ENCODE measurements at places on chromosomes 3 and 15.

GRCh38 chr3:170726976-170727661 is 141.2 kb upstream of the SLC7A14 start:
- DNase-seq: no peak

GRCh38 chr3:51792206-51792605 is 13.2 kb upstream of the IQCF6 start:
- DNase-seq: no peak

GRCh38 chr3:3825035-3825434 is 25.8 kb downstream of the LRRN1 start:
- no peak for DNase-seq

DNA sequence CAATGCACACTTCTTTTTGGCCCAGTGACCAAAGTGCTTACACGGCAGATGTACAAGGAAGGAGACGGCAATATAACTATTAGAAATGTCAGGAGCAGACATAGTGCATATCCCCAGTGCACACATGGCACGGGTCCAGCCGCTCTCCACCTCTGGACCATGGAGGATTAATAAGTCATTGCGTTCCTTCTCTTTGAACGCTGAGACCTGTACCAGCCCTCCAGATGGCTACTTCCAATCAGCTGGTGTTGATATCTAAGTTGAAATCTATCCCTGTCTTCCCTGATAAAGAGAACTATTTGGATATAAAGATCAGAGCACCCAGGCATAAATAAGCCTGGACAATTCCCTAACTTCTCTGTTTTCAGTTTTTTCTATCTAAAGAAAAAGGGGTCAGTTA is 212.5 kb downstream of the CADPS start:
- DNase-seq: no peak

GRCh38 chr3:9246189-9246588 is 3.3 kb downstream of the SRGAP3 start:
- no peak for DNase-seq

DNA sequence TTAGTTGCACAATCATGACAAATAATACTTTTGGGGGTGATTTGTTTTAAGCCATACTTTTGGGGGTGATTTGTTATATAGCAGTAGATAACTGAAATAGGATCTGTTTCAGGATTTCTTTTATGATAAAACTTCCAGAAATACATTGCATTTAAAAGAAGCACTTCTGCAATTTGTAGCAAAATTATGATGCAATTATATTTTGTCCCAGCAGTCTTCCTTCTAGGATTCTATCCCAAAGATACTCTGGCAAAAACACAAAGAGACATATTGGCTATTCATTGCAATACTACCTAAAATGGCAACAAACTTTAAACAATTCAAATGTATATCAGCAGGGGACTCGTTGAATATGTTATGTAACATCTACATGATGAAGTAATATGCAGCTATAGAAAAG is 78.9 kb upstream of the ANKRD28 start:
- no peak for DNase-seq

- DNase-seq: no peak
Observed at GRCh38 chr3:38017445-38018295, 11.8 kb downstream of the PLCD1 start.

- DNase-seq: no peak
Observed at GRCh38 chr3:178170698-178171535, 365.3 kb upstream of the KCNMB2 start.

DNA sequence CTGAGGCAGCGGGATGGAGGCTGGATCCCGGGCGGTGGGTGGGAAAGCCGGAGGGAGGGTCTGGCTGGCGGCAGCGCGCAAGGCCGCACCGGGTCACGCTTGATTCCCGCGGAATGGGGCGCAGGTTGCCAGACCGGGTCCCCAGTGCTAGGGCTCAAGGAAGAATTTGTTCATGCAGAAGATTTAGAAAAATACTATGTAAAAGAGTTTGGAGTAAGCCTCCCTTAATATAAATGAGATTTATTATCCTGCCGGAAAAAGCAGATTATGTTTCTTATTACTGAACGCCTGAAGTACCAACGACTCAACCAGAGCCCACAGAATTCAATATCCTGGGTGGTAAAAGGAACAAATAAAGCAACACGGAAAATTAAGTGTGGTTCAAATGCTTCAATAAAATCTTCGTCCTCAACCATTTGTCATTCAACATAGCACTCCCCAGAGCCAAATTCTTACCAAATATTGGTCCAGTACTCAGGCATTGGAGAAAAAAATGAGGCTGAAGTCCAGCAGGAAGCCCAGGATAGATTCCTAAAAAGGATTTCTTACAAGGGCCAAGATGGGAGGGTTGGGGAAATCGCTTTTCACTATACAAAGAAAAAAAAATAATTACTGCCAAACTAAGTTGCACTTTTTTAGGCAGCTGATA is 1.2 kb upstream of the ZBTB20 start:
- DNase-seq: no peak

- DNase-seq: no peak
Observed at GRCh38 chr3:113064183-113064582, 73.4 kb downstream of the GTPBP8 start.

GRCh38 chr15:68695061-68695595 is 116.3 kb downstream of the CORO2B start:
- DNase-seq: no peak

DNA sequence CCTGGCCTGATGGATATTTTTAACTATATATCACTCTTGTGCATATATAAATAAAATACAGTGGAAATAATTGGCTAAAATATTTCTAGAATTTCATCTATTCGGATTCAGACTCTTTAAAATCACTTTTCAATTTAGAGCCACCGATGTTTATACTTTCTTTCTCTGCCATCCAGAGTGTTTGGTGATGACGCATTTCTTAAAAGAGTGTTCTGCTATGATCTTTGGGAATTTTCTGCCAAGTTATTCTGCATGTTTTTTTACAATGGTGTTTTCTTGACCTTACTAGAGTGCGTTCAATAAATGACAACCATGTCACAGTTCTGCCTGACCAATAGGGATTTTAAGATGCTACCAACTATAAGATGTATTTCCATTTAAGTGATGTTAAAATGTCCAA is 30.2 kb downstream of the PPP2R3A start:
- DNase-seq: no peak

DNA sequence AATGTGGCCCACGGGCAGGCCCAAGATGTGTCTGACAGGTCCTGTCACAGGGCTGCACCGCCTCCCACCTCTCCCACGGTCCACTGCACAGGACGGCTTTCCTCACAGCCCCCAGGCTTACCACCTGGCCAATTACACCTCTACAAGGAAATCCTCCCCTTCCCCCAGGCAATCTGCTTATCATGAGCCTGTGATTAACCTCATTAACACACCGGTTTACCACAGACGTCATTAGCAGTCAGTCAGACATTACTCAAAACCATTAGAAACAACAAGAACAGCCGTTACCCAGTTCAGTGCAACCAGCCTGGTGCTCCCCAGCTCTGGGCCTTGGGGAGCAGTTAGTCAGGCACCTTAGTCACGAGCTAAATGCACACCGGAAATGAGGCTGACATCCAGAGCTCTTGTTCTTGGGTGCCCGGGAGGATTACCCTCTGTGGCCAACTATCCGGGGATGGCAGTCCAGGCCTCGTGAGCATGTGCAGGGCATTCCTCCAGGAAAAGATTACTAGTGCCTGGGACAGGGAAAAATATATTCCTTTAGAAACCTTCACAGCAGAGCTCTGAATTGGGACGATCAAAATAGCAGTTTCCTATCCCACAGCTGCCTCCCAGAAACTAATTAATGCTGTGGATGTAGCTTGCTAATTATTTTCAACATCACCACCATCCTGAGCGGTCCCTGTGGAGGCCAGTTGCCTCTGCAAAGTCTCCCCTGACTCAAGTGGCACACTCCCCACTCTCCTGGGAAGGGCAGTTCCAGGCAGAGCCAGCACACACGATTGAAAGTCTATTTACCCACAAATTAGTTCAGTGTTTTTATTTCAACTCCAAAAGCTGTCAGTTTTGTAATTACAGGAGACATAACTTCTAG is 117.4 kb upstream of the ZBED2 start:
- no peak for DNase-seq

DNA sequence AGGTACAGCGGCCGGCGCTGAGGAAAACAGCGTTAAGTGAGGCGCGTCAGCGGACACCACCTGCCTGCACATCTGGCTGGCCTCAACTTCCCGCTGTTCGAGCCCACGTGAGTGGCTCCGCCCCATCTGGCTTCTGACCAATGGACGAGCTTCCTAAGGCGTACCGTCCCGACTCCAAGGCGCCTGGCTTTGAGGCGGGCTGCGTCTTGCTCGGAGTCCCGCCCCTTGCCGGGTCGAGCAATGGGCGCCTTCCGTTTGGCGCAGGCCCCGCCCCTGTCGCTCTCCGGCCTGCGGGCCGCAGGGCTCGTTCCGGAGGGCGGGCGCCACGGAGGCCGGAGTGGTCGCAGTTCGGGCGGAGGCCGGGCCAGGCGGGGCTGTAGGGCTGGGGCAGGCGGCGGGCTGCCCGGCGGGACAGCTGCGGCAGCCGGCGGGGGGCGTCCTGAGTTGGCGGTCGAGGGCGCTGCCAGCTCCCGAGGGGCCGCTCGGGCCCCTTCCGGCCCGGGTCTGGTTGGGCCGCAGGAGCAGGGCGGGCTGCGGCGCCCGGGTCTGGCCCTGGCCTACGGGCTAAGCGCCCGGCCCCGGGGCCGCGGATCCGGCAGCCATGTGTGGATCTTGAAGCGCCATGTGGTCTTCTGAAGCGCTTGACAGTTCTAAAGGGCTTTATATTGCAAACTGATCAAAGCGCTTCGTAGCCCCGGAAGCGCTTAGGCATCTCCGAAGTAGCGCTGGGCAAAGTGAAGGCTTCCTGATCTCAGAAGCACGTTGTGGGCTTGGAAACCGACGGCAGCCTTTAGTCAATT is at the start of gene TATDN2:
TATDN2 (plus strand) TSS at position 276 of the 800 bp plus-strand sequence. CDS start 742 bp downstream, outside the sequence.
- peak; percentile 96 for DNase-seq

Data from NCI-H774 (cell line).